ENCODE measurements at places on chromosomes 6 and 20.
A peak's percentile ranks its signal among the peaks of the same experiment; 100 is the strongest.

- peaks cover 25% of the 10 kb centered on the region for H3K4me1 ChIP-seq
- H3K4me3 ChIP-seq: no peak overlapping the region
- H3K27ac ChIP-seq: no peak overlapping the region
- peaks cover 28% of the 10 kb centered on the region for H3K27me3 ChIP-seq
- DNase-seq: no peak
Measured at GRCh38 chr20:57031867-57032355, 234.5 kb downstream of the BMP7 start.

- H3K27ac ChIP-seq: peak overlapping the region; percentile 88
- H3K4me3 ChIP-seq: peak overlapping the region; percentile 32
- no peak for DNase-seq
Measured at GRCh38 chr20:11267131-11267761, 593.4 kb upstream of the JAG1 start.

DNA sequence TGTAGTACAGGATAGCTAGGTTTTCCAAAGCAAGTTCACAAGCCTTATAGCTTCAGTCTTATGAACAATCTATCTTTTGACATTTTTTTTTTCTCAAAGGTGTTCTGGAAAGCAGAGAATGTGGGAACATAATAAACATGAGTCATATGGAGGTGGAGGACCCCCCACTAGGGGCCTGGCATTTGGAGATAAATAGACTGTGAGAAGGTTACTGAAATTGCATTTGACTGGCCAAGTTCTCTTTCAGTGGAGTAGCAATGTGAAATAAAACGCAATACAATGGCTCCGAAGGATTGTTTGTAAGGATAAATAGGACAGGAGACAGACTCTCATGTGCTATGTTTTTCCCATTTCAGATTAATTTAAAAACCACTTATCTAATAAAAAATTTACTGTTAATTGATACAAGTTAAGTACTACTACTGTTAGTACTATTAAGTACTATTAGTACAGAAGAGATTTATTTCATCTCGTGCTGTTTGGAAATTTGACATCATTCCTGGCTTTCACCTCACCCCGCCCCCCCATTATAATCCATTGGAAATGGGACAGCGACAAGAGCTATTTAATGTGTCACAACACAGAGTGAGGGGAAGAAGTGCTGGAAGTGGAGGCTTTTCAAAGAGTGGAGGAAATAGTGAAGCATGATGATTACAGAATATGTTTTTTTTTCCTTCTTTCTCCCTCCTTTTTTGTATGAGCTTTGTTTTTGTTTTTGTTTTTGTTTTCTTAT lies 122.6 kb upstream of the ID4 start:
- no peaks in the 10 kb centered on the region for H3K36me3 ChIP-seq
- H3K4me3 ChIP-seq: no peak overlapping the region
- H3K27me3 ChIP-seq: no peaks in the 10 kb centered on the region
- H3K4me1 ChIP-seq: peaks cover 45% of the 10 kb centered on the region

- no peaks in the 10 kb centered on the region for H3K36me3 ChIP-seq
- H3K4me3 ChIP-seq: peak overlapping the region; percentile 79
- DNase-seq: no peak
- H3K4me1 ChIP-seq: peaks cover 36% of the 10 kb centered on the region
- peak overlapping the region; percentile 99 for H3K27ac ChIP-seq
- H3K27me3 ChIP-seq: no peaks in the 10 kb centered on the region
Measured at GRCh38 chr6:44237021-44237812, 9.7 kb upstream of the HSP90AB1 start.

- no peak for DNase-seq
- no peak overlapping the region for H3K4me3 ChIP-seq
- peaks cover 10% of the 10 kb centered on the region for H3K4me1 ChIP-seq
- no peak overlapping the region for H3K27ac ChIP-seq
- no peaks in the 10 kb centered on the region for H3K36me3 ChIP-seq
- H3K27me3 ChIP-seq: no peaks in the 10 kb centered on the region
Measured at GRCh38 chr6:30826961-30827342, 57.4 kb upstream of the DDR1 start.
